GF-D8 (cell line): ENCODE measurements at places on chromosomes 2 and 18.

GRCh38 chr2:101776172-101777043 is 78.9 kb downstream of the MAP4K4 start:
- no peak for DNase-seq

DNA sequence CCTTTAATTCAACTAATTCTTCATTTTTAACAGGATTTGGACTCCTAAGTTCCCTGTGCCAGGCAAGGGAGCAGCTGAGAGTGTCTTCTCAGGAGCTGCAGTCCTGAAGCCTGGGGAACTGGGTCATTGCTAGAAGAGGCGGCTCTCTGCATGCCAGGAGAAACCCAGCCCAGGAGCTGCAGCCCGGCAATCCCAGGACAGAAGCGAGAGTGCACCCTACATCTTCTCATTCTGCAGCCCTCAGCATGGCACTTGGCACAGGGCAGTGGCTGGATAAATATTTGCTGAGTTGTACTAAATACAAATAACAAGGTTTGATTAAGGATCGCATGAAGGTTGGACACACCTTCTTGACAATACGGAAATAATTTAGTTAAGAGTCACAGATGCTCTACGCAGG is 244.9 kb upstream of the PXDN start:
- DNase-seq = no peak

DNA sequence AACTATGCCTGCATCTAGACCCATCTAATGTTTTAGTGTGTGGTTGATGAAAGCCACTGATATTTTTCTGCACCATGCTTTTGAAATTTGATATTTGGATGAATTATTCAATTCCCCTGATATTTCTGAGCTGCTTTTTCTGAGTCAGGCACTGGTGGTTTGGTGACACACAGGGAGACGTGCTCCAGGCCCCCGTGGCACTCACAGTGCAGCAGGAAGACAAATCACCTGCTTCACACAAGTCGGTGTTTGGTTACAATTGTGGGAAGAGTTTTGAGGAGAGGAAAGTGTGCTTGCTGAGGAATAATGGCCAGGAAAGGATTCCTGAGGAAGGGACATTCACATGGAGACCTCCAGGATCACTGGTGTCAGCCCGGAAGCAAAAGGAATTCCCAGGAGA is 179.7 kb downstream of the ACKR3 start:
- no peak for DNase-seq

GRCh38 chr2:27709326-27709725 is 45.6 kb downstream of the SLC4A1AP start:
- DNase-seq = no peak

- DNase-seq = no peak
Observed at GRCh38 chr18:44709307-44710126, 28.8 kb downstream of the SETBP1 start.

DNA sequence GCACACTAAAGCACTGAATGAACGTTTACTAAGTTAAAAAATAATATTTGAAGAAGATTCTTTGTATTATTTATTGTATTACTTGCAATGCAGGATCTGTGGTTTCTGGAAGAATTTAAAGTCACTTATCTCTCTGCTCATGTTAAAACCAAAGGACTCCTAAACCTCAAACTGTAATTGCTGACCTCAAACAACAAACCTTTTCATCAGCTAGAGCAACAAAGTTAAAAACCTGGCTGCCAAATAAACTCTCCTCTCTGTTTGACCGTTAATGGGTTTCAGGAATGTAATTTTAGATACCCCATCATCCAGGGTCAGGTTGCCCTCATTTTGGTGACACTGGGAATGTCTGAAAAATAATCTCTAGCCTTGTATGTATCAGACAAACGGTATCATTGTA is 239.1 kb downstream of the TGIF1 start:
- DNase-seq = no peak

DNA sequence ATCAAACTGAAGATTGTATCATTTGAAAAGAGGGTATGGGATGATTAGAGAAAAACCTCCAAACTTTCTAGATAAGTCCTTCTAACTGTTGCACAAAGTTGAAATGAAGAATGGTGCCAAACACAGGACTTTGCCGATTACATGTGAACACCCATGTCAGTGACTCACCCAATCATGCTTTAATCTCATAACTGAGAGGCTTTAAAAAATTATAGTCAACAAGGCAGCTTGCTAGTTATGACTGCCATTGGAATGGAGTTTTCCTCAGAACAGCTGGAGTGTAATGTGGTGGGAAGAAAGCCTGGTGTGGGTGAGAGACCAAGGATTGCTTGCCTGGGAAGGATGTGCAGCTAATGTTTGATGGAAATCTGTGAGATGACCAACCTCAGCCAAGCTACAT is 98.2 kb upstream of the ALPP start:
- DNase-seq = no peak

DNA sequence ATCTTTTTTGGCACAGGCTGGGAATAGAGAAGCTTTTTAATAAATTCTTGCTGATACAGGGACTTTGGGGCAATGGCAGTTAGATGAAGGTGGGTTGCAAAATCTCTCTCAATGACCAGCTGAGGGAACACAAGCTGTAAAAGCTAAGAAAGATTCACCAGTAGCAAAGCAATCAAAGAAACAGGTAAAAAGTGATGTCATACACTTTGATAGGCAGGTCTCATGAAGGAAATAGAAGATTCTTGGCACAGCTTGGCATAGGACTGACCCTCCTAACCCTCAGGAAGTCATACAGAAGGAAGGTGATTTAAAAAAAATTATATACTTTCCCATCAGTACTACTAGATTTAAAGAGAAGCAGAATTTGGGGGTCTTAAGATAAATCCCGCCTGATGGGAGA is 263.6 kb downstream of the LPIN1 start:
- no peak for DNase-seq

DNA sequence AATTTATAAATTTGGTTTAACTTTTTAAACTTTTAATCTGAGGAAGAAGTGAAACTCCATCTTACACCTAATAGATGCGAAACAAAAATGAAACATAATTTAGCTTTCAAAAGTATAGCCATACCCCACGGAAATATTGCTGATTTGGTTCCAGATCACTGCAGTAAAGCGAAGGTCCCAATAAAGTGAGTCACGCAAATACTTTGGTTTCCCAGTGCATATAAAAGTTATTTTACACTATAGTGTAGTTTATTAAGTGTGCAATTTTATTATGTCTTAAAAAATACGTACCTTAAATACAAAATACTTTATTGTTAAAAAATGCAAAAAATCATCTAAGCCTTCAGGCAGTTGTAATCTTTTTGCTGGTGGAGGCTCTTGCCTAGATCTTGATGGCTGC is 55.1 kb downstream of the TWSG1 start:
- no peak for DNase-seq

DNA sequence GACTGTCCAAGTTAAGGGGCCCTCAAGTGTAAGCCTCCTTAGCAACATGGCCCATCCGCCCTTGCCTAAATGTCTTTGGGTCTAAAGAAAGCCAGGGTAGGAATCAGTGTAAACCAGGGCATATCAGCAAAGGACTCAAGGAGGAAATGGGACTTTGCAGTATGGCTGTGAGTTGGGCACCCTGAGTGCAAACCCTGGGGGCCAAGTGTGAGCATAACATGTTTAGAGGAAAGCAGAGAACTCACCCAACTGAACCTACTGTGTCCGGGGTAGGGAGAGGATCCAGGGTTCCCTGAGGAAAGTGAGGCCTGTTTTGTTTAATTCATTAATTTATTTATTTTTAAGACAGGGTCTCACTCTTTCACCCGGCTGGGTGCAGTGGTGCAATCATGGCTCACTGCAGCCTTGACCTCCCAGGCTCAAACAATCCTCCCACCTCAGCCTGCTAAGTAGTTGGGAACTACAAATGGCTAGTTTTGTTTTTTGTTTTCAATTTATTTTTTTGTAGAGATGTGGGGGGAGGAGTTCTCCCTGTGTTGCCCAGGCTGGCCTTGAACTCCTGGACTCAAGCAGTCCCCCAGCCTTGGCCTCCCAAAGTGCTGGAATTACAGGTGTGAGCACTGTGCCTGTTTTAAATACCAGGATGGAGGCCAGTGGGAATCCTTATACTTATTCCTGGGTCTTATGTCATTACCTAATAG is 51.0 kb upstream of the ACTR3 start:
- DNase-seq = no peak
